ENCODE measurements at places on chromosomes 3 and 15. TPM values are rescaled to one million over a fixed set of nuclear protein-coding genes. Genes with fewer than 3 reads are reported as not detected.

DNA sequence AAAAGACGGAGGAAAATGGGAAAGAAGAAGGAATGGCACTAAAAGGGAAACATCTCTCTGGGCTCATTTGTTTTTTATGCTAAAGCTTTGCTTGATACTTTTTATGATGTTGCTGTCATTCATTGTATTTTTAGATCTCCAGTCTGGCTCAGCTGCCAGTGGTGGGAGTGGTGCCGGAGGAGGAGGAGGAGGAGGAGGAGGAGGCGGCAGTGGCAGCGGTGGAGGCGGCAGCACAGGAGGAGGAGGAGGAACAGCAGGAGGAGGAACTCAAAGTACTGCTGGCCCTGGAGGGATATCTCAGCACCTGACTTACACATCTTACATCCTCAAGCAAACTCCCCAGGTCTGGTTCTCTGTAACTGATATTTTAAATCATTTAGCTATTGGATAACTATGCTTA, 49.6 kb downstream of the MAP6D1 start:
- DNase-seq = no peak

DNA sequence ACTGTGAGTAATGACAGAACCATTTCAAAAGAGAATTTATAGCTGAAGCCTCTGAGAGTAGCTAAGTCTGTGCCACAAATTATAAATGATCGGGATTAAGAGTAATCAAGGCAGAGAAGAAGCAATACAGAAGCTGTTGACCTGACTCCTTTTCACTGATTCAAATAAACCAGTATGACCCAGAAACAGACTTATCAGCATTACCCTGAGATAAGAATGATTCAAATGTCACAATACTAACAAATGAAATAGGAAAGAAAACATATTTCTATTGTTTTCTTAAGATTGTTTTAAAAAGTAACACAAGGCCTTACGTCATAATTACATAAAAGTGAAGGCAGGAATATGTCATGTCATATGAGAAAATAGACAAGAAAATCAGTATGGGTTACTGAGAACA, 1534.6 kb downstream of the SI start:
- no peak for DNase-seq

The IFT57 gene
- total RNA-seq = 46.9 TPM

The LARP6 gene
- 78.3 TPM for total RNA-seq

The GPR176 gene
- total RNA-seq = 194 TPM

The CRYGS gene
- 0.36 TPM for total RNA-seq

DNA sequence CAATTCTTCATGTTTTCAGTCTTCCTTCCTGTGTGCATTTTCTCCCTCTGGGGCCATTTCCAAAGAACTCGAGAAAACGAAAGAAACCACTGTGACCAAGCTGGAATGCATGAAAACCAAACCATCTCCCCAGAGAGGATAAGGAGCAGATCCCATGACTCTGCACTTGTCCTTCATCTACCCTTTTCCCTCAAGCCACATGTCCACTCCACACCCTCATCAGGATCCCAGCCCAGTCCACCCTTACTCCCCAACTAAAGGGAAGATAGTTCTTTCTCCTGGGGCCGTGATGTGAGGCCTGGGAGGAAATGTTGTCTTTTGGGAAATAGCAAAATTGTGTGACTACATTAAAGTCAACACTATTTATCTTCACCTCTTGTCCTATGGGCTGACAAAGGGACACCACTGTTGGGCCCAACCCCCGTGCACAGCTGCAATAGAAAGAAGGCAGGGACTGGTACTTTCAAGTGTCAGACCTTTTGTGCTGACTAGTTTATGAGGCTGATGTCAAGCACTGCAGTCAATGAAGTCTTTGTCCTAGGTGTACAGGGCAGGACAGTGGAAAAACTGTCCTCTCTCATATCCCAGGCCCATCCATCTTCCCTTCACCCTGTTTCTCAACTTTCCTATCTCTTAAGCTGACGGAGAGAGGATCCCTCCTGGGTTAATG, 487.1 kb upstream of the NR2F2 start:
- no peak for DNase-seq

DNA sequence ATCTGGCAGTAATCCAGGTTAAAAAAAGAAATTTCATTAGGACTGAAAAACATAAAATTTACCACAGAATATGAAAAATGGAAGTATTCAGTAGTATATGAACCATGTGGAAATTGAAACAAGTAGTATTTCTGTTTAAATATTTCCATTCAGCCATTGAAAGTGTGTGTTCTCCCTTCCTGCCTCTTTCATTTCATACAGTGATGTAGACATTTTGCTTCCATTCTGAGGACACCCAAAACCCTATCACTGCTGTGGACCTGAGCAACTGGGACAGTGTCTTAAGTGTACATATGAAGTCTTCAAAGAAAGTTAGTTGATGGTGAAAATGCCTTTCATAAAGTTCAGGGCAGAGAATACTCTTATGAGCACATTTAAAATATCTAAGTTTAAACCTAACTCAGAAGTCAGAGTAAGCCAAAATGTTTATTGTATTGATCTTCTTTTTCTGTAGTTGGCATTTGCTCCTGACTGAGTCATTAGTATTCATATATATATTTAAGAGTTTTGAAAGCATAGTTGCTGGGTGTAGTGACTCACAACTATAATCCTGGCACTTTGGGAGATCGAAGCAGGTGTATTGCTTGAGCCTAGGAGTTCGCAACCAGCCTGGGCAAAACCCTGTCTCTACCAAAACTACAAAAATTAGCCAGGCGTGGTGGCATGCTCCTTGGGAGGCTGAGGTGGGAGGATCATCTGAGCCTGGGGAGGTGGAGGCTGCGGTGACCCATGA, 198.8 kb downstream of the KLHL25 start:
- DNase-seq = peak; percentile 49

GRCh38 chr3:128081226-128081625, 29.0 kb downstream of the SEC61A1 start:
- DNase-seq = no peak

GRCh38 chr3:12438318-12438717, 46.0 kb upstream of the TSEN2 start:
- DNase-seq = no peak
